Ureter (tissue), 1 donor: ENCODE measurements at places on chromosomes 5 and 9. TPM values are rescaled to one million over a fixed set of nuclear protein-coding genes. Genes with fewer than 3 reads are reported as not detected.

CER1 gene
- not detected for total RNA-seq

DNA sequence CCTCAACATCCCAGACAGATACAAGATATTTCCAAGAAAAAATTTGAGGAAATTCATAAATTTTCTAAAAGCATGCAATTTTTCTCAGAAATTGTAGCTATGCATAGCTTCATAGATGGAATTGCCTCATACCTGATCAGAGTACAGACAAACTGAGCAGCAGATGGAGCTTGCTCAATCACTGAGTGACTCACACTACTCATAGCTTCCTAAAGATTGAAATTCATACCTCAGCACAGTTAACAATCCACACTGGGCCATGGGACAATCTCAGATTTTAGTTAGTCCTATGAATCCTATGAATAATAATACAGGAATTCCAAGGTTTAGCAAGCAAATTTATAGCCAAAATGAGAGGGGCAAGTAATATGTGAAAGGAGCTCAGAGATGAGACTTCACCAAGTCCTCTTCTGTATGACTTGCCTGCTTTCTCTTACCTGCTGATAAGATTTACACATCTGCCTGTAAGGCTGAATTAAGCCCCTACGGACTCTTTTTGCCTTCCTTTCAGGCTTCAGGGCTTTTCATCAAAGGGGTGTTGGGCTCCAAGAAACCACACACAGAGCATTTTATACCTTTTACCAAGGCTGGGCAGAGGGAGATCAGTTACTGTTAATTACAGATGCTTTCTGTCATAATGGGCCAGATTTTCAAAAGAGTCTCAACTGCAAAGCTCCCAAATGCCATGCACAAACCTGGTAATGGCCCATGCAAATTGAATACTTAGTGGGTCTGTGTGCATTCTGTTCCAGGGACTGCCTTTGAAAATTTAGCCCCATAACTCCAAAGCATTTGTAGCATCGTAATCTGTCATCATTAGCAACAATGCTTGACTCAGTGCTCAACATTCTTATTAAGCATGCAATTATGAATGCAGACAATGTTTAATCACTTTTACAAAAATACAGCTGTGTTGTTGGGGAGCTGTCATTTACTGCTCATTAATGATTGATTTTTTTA is 439.3 kb downstream of the DTWD2 start:
- DNase-seq = no peak

GRCh38 chr5:137281201-137281600 is 217.9 kb downstream of the SPOCK1 start:
- DNase-seq = no peak

TTC23L gene
- total RNA-seq = 2.8 TPM

DNA sequence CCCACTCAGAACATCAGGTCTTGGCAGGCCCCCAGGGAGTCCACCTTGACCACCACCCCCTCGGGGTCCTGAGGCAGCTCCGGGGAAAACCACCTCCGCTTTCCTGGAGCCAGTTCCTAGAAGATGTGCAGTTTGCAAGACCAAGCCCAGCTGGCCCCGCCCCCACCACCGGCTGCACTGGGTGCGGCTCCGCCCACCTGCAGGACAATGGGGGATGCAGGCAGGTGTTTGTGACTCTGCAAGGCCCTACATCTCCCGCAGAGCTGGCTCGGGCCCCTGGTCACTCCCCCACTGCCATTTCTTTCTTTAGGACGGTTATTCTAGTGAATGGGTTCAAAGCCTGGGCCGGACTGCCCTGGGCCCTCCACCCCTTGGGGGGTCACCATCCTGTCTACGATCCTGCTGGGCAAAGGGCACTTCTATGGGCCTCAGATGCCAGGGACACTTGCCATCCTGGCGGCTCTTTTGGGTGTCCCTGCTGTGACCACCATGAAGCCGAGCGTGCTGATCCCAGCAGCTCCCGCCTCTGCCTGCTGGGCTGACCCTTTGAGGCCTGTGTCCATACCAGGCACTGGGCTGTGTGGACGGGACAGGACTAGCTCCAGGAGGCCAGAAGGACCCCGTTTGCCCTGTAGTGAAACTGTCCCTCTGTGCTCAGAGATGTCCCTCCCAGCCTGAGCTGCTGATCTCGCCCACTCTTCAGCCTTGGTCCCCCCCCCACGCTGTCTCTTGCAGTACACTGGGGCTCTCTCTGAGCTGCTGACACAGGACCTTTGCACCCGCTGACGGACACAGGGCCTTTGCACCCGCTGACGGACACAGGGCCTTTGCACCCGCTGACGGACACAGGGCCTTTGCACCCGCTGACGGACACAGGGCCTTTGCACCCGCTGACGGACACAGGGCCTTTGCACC is 5.9 kb upstream of the NACC2 start:
- no peak for DNase-seq

DNA sequence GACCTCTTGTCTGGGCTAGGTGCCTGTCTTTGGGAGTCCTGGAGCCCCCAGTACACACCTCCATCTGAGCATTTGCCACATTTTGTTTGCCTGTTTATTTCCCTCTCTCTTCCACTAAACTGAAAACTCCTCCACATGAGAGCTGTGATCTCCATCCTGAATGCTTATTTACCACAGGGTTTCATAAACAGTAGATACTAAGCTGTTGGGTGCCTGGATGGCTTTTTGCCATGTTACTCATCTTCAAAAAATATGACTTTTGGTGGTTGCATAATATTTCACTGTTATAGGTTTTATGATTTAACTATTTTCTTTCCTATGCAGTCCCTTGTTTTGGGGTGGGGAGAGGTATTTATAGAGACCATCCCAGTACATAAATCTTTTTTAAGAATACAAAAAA is 99.6 kb downstream of the APBA1 start:
- no peak for DNase-seq

DNA sequence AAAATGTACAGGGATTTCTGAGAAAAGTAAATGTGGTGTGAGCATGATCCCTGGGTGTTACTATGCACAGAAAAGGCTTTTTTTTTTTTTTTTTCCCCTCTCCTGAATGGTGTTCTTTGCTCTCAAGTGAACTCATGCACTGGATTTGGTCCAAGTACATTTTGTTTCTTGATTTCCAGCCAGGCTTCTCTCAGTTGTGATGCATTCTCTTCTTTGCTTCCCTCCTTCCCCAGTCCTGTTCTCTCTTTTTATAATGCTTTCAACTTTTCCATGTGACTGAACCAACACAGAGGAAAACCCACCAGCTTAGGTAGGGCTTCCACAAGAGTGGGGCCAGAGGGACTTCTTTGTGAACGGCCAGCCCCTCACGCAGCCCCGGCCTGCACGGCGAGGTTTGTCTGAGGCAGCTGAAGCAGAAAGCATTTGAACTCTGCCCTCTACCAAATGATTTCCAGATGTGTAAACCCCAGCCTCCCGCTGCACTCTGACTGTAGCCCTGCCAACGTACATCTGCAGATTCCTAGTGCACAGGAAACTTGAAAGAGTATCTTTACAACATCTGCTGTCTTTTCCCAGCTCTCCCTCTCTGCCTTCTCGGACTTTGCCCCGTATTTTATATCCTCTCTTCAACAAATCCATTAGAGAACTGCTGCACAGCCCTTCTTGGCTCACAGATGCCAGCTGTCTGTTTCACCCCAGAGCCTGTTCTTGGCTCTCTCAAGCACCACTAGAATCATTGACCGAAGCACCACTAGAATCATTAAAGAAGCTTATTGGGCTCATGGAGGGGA is 71.8 kb upstream of the CD180 start:
- peak; percentile 84 for DNase-seq

DNA sequence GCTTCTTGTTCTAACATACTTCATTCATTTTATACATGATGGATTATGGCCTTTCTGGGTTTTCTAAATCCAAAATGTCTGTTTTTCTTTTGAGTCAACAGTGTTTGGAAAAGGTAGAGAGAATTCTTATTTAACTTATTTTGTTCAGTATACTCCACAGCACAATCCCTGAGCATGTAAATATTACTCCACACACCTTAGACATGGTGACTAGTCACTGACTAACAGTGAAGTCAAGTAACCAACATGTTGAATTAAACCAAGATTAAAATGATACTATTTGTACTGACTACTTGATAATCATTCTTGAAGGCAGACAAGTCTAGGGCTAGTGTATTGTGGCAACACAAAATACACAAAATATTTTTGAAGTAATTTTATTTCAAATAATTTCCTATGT is 55.0 kb downstream of the HAPLN1 start:
- DNase-seq = no peak

DNA sequence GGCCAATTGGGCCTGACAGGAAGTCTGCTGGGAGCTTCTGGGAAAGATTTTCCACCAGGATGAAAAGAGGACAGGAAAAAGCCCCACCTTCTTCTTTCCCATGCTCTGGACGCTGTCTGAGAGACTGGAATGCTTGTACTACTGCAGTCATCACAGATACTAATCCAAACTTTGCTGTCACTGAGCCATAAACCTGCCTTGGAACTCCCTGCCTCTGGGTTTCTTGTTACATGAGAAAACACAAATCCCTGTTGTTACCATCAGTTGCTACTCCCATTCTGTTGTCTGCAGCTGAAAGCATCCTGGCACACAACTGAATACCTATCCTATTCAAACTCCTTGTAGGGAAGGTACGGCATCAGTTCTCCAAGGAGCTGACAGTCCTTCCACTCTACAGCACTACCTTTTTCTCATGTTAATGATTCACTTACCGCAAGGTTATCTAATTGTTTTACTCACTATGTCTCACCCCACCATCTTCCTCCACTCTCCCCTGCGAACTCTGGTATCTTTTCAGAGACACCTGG is 167.5 kb downstream of the CDK5RAP2 start:
- DNase-seq = no peak

DNA sequence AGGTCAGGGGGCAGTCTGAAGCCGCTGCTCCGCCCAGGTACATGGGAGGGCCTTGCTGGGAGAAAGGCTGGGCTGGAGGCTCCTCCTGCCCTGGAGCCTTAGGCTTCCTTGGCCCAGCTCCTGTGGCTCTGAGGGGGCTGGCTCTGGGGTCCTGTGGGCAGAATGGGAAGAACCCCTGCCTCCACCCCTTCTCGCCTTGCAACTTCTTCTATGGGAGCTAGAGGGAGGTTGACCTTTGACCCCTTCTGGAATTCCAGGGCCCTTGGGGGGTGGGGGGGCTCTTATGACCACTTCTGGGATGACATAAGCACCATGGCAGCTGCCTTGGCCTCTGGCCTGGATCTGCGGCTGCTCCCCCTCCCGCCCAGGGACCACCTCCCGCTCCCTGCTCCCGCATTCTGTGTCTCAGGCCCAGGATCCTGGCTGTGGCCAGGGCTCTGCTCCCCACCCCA is 32.2 kb downstream of the IER5L start:
- DNase-seq = no peak

- no peak for DNase-seq
Measured at GRCh38 chr5:10760921-10761184, 181 bp downstream of the DAP start.

C9orf57 gene
- total RNA-seq = not detected

- DNase-seq = no peak
Measured at GRCh38 chr9:7403839-7404487, 395.6 kb downstream of the DMAC1 start.

PCDHA5 gene
- 0.49 TPM for total RNA-seq

DNA sequence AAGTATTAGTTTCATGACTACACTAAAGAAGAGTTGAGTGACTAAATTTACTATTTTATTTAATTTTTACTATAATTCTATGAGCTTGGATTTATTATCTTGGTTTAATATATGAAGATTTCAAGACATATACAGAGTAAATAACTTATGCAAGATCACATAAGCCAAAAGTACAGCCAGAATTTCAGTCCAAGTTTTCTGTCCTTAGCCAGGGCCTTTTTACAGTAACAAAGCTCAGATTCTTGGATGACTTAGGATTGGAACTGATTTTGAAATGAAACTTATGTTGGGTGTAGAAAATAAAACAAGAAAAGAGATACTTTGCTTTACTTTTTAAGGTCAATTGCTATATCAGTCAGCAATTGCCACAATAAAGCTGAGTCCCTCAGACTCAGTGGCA is 170.3 kb downstream of the MARCHF11 start:
- DNase-seq = no peak

DNA sequence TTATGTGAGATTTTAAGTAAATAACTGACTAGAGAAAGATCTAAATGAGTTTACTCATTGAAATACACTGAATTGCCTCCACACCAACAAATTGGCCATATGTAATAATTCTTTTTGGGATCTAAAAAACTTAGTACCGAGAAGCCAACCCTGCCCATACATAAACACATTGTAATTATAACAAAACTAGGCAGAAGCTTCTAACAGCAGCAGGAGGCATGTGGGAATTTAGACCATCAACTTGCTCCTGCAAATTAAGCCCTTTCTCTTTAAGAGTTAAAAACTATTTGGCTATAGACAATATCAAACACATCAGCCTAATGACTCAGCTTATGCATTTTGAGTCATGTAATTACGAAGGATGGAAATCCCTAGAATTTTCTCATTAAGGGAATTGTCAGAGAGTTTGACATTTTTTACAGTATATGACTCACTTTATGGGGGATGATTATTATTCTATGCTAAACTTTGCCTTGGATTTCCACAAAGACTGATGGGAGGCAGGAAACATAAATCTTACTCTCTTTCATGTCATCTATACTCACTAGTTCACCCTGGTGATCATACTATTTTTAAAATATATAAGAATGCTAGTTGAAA is 1.0 kb downstream of the IL7R start:
- DNase-seq = no peak

RCL1 gene
- total RNA-seq = 35.1 TPM

GRCh38 chr9:98974994-98975712 is 31.4 kb downstream of the COL15A1 start:
- peak; percentile 89 for DNase-seq

DNA sequence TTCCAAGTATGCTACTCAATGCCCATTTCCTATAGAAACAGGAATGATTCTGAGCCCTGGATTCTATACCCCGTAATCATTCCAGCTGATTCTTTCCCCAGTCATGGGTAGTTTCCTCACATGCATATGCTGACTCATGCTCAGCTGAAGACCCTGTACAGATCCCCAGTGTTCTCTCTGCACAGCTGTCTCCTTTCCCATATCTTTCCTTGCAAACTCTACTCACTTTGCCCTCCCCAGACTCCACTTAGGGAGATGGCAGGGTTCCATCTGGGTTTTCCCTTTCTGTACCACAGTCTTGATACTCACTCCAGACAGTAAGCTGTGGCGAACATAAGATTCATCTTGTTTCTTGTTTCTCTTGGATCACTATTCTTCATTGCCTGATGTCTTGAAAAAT is 357.6 kb downstream of the RAB3C start:
- DNase-seq = no peak

DNA sequence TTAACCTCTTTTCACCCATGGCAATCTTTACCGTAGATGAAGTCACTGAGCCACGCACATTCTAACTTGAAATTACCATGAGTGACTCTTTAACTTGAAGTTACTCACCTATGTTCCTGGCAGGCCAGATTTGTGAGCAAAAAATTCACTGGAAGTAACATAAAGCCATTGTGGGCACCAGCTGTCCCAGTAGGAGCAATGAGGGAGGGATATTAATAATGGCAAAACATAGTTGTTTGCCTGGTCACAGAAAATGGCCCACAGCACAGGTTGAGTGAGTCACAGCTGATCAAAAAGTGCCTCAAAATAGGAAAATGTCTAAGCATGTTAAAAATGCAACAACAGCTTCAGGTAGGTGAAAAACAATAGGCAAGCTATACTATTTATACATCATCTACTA is 146.6 kb downstream of the EFNA5 start:
- DNase-seq = no peak

GRCh38 chr9:1794547-1795270 is 220.4 kb upstream of the SMARCA2 start:
- no peak for DNase-seq

- DNase-seq = no peak
Measured at GRCh38 chr9:4927701-4928100, 57.4 kb upstream of the JAK2 start.

- DNase-seq = peak; percentile 27
Measured at GRCh38 chr5:386432-387341, 56.3 kb upstream of the EXOC3 start.
